ENCODE measurements at places on chromosomes 7 and 10.

GRCh38 chr10:5404208-5405041 lies at the start of gene TUBAL3:
Gene TUBAL3, minus strand, starts transcription at chr10:5404828. Its CDS starts 36 bp downstream, at chr10:5404792.
- no peak for DNase-seq

DNA sequence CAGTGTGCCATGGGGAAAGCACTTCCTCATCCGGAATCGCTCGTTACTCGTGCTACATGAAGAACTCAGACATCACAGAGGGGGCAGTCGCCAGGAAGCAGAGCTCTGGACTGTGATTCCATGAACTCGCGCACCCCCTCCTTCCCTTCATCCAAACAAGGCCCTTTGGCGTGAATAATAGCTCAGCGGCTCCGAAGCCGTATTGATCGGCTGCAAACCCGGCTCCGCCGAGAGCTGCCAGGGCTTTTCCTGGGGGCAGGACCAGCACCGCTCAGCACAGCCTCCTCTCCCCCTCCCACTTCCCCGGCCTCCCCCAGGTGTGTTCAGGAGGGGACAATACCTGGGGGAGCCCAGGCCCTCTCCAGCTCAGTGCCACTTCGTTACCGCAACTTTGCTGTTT lies 129.0 kb upstream of the TCF7L2 start:
- no peak for DNase-seq

- DNase-seq = no peak
Measured at GRCh38 chr10:88408096-88408495, 175.0 kb downstream of the RNLS start.

DNA sequence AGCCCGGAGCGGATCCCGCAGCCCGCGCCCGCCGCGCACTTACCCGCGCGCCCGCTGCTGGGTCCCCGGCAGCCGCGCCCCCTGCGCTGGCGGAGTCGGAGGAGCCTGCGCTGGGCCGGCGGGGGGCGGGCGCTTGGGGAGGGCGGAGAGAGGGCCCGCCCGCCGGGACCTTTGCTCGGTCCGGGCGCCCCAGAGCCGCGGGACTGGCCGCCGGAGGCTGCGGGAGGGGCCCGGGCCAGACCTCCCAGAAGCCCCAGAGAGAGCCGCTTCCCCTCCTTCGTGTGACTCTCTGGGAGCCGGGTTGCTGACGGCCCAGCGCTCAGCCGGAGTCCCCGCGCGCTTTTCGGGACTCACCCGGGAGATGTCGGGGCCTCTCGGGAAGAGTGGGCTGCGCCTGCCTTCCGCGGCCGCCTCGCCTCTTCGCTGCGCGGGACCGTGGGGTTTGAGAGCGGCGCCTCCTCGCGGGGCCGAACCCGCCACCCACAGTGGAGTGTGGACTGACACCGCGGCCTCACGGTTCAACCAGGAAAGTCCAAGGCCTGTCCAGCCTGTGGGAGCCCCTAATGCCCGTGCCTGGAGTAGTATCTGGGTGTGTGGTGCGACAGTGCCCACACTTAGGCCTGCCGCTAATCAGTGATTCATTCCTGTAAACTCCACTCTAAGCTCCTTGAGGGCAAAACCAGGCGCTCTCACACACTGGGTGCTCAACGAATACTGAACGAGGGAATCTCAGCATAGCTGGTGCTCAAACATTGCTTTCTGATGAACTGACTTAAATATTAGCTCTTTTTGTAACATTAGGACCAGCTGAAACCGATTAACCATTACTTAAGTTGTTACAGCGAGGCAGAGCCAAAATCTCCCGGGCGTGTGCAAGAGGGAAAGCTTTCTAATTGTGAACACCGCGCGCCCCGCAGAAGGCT lies at the start of gene GSDME:
GSDME (minus strand) TSS at position 112 of the 923 bp plus-strand sequence. CDS start 7,690 bp downstream, outside the sequence.
- peak; percentile 75 for DNase-seq

DNA sequence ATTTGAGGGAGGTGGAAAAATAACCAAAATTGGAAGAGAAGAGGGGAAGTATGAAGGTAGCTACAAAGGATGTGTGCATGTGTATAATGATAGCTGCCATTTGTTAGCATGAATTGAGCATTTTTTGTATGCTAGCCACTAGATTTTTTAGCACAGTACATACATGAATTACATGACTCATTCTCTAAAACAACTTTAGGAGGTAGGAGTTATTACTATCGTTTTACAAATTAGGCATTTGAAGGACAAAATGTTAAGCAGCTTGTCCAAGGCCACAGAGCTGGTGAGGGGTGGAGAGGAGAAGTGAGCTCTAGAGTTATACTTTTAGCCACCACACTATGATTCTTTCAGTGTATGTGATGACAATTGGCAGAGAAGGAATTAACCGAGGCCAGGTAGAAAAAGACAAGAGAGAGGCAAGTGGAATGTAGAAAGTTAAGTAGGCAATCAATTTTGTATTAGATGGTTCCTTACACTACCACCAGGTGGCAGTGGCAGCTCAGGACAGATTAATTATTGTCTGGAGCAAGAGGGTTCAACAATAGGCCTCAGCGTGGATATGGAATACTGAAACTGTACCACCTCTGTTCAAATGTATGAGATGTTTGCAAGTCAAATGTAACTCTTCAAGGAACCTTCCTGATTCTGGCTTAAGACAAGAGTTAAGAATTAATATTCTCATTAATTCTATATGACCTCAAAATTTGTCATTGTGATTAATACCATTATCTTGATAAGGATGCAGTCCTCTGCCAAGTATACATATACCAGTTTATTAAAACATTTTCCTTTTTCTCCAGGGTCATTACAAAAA lies 128.0 kb downstream of the MBL2 start:
- DNase-seq = no peak

- DNase-seq = no peak
Measured at GRCh38 chr10:71725998-71726579, 6.5 kb upstream of the C10orf105 start.

GRCh38 chr10:81096558-81096957 lies 558.9 kb downstream of the SH2D4B start:
- no peak for DNase-seq

DNA sequence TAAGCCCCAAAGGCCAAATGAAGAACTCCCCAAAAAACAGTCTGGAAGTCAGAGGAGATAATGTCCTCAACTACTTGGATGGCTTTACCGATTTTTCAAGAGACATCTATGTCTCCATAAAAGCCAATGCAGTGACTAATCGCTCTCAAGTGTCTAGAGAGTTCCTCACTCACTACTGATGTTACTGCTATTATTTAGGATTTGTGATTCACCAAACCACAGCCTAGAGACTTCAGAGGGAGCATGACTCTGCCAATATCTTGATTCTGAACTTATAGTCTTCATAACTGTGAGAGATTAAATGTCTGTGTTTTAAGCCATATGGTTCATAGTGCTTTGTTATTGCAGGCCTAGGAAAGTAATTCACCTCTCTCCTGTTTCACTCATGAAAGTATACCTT lies 160.2 kb downstream of the IPMK start:
- DNase-seq = no peak

DNA sequence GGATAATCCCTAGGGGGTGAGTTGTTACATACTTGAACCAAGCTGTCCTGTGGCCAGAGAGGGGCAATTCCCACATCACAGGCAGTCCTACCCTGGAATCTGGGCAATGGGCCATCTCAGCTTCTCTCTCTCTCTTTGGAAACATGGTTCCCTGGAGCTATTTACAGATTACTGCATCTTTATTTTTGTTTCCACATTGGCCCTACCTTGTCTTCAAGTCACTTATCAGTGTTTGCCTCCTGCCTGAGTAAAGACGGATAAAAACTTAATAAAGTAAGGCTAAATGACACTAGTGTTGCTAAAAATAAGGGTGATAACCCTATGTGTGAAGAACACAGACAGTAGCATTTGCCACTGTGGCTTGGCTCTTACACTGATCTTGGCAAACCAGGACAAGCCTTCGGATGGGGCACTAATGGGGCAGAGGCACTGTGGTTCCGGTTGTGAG lies 228.2 kb downstream of the GFRA1 start:
- DNase-seq = no peak

DNA sequence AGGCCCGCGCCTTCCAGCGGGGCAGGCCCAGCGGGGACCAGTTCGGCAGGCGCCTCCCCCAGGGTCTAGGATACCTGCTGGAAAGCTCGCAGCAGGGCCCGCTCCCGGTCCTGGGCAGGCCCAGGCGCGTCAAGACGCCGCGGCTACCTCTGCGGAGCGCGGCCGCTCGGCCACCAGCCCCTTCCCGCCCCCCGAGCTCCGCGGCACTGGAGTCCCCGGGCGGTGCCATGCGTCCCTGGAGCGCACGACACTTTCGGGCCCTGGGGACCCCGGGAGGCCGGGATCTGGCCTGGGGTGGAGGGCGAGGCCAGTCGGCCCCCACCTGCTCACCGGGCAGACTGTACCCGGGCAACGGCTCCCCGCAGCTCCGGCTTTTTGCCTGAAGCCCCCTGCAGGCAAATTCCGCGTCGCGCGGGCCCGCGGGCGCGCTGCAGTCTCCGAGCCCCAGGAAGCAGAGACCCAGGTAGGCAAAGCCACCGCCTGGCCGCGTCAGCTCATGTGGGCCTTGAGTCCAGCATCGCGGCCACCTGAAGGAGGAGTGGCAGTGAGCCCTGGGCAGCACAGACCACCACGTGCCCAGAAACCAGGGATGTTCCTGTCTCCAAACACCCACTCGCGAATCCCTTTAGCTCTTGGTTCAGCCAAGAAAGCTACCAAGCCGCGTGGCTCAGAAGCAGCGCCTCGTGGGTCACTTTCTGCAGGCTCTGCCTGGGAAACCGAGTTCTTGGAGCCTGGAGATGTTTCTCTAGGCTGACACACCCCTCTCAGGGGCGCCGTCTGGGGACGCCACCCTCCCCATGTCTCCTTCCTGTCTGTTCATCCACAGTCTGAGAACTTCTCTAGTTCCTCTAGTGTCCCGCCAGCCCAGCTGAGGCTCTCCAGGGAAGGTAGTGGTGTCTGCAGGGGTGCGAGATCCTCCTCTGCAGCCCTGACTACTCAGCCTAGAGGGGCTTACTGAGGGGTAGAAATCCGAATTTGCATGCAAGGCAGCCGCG lies 46.1 kb upstream of the APBB1IP start:
- peak; percentile 42 for DNase-seq

- DNase-seq = no peak
Measured at GRCh38 chr7:120394595-120394994, 121.6 kb downstream of the KCND2 start.

Measured in substantia nigra (tissue), 51 donors.